Foreskin fibroblast (primary cell): ENCODE measurements at places on chromosomes 2 and 18.
A peak's percentile ranks its signal among the peaks of the same experiment; 100 is the strongest.

DNA sequence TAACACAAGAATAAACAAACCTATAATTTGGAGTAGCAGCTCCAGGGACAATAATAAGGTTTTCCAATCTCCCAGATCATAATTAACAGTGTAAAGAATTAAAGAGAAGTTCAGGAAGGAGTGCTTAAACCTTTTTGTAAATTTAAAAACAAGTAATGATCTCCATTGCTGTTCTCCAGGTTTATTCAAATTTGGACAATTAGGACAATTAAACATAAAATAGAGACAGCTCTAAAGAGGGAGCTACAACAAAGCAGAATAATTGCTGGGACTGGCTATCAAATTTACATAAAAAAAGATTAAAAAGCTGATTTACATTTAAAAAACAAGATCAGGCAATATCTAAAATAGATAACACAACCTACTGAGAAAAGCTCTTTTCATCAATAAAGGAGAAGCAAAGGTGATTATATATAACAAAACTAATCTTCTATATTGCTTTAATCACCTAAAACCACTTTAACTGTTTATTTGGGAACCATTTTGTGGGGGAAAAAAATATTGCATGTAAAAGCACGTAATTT, 80.1 kb upstream of the CREB1 start:
- DNase-seq = no peak

GRCh38 chr2:150601280-150602038, 114.0 kb upstream of the RND3 start:
- DNase-seq = no peak

DNA sequence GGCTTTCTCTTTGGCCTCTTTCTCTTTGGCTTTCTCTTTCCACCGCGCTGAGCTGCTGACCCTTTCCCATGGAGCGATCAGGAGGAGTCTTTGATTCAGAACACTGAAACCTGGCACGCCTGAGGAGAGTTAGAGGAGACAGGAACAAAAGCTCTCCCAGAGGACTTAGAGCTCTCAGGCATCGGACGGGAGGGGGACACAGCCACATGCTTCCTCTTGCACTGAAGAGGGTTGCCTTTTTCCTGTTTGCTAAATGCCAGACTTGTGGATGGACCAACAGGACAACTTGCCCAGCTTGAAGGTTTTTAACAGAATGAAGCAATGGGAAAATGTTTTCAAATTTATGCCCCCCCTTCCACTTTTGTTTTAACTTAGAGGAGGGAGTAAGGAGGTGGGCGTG, 3.6 kb upstream of the PTPN18 start:
- no peak for DNase-seq

DNA sequence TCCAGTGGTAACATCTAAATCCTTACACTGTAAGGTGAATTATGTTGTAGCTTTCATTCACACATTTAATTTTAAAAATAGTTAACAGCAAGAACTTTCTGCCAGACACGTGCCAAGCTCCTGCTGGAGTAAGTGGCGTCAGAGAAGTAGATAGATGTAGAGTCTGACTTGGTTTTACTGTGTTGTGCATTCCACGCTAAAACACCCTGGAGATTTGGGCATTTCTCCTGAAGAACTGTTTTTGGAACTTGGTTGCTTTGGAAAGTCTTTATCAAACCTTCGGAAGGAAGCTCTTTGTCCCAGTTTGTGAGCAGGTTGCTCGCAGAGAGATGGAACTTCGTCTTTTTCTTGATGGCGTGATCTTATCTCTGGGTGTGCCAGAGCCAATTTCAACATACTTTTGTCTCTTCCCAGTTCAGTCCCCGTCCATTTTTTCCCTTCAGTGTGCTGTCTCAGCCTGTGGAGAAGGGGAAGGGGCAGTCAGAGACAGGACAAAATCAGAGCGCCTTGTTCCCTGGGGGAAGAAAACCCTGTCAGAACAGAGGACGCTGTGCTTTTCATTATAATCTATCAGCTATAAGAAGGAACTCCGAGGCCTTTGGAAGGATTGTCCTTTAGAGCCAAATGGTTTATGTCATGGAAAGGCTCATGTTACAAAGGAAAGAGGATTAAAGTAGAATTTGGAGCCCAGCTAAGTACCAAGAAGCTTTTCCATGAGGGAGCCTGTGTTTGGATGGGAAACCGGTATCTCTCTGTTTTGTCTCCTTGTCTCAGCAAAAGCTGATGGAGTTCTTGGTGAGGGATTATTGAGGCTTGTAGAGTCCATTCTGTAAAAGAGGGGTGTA, 18.9 kb downstream of the GRHL1 start:
- no peak for DNase-seq

DNA sequence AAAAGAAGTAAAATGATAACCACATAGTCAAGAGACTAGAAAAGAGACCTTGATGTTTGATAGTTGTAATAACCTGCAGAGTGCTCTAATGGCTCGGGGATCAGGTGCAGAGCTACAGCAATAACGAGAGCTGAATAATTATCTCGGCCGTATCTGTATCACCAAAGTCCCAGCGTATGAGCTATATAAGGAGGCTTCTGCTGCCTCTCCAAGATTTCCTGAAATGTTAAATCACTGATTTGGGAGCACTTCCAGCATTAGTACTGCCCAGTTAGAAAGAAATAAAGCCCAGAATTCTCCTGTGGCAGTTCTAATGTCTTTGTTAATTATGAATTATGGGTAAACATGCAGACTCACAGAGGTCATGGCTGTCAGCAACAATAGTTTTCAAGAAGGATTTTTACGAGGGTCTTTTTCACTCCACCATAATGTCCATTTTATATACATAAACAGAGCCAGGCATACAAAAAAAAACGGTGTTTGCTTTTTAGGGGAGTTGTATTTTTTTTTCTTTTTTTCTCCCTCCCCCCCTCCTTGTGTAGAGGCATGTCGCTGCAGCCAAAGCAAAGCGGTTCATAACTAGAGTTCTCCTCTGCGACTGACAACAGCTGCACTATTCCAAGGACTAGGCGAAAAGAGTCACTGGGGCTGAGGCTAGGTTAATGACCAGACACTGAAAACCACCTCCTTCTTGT, 168.3 kb upstream of the VRK2 start:
- no peak for DNase-seq

- DNase-seq = peak; percentile 99
These were observed 1.8 kb downstream of the GYPC start for GRCh38 chr2:126657636-126658318.

DNA sequence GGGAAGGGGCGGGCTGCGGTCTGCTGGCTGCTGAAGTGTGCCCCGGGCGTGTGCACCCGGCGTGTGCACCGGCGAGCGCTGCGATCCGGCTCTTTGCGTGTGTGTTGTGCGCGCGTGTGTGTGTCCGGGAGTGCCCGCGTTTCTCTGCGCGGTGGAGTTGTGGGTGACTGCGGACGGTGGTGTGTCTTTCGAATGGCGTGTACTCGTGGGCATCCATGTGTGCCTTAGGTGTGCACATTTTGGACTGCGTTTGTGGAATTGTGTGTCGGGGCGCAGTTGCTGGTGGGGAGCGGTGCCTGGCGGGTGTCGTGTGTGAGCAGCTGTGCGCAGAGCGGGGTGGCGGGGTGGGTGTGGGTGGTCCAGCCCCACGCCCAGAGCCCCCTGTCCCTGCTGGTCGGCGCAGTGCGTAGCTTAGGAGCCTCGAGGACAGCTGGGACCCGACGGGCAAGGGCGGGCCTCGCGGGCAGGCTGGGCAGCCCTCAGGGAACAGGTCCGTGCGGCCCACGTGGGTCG, 533 bp downstream of the HPCAL1 start:
- no peak for DNase-seq

GRCh38 chr2:221539246-221539645, 32.9 kb downstream of the EPHA4 start:
- no peak for DNase-seq

DNA sequence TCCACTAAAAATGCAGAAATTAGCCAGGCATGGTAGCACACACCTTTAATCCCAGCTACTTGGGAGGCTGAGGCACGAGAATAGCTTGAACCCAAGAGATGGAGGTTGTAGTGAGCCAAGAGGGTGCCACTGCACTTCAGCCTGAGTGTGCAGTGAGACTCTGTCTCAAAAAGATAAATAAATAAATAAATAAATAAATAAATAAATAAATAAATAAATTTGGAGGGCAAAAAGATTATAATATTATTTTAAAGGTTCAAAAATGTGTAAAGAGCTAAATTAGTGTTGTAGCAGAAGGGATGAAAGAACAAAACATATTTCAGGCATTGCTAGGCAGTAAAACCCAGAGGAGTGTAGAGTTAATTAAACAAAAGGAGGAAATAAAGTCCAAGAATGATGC, 1136.4 kb upstream of the CDH2 start:
- no peak for DNase-seq

DNA sequence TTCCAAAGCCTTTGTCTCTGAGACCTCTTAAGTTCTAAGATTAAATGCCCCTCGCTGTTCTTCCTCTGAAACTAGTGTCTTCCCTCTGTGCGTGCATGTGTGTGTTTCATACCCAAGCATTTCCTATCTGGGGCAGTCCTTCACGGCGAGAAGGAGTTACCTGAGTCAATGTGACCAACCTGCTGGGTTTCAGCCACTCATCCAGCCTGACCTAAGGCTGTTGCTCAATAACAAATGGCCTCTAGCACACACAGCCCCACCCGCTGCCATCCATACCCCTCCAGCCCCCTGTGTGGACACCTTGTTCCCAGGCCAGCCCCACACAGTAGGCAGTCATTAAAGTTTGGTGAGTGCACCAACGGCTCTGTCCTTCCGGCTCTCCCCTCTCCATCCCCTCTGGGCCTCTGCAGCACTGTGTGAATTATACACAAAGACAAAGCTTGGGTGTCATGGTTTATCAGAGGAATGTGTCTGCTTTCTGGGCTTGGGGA, 53.8 kb upstream of the FOSL2 start:
- no peak for DNase-seq

DNA sequence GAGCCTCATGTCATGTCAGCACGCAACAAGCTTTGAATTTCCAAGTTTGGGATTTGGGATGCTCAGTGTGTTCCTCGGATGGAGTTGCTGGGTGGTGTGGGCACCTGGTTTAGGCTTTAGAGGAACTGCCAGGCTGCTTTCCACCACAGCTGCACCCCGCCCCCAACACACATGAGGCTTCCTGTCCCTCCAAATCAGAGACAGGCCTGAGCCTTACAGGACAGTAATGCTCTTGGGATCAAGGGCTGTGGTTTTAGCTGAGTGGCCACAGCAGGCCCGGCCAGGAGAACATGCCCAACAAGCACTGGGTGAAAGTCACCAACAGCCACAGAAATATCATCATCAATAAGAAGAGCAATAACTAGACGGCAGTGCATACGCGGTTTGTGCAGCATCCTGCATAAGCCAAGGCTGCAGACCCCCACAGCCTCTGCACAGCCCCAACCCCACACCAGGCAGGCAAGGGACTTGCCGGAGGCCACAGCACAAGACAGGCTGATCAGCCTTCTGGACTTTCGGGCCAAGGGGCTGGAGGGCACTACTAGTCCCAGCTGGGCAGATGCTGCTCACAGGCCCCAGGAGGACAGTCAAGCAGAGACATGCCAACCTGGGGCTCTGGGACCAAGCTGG, 29.7 kb upstream of the GPC1 start:
- no peak for DNase-seq

GRCh38 chr18:37246779-37247340, 318.7 kb downstream of the CELF4 start:
- no peak for DNase-seq

DNA sequence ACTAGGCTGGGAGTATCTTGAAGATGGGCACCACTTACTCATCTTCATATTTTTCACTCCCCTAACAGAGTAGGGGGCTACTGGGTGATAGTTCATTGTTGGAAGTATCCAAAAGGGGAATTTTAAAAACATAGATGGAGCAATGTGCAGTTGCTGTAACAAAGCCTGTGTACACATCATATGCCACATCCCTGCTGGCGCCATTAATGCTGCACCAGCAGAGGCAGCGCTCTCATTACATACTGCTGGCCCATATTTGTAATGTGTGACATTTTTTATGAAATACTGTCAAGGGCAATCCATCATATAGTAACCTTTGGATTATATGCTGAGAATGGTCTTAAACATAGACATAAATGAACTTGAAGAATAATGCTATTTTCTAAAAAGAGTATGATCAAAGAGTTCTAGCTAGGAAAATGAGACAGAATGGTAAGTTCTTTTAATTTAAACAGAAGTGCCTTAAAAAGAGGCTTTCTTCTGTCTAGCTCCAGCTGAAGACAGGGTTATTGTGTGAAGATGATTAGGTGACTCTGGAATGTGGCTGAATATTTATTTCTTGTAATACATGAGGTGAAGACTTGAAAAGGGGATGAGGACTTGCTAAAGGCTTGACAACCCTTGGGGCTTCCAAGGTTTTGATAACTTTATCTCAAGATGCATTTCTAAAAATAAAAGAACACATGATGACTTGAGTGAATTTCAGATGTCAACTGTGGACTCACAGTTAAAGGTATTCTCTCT, 2.4 kb upstream of the TMEM178A start:
- DNase-seq = peak; percentile 35

DNA sequence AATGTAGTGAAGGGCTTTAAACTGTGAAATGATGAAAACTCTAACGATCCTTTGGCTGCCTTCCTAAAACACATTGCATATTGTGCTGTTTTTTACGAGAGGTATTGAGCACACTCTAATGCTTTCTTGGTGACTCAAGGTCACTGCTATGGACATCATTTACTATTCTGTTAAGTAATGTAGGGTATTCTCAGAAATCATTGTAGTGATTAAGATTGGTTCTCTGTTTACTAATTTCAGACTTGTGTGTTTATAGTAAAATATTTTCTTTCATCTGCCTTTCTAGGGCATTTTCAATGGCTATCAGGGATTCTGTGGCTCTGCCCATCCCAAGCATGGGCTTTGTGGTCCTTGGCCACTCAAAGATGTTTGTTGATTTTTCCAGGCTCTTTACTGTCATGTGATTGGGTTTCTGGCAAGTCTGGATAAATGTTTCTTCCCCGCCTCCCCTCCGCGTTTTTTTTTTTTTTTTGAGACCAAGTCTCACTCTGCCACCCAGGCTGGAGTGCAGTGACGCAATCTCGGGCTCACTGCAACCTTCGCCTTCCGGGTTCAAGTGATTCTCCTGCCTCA, 29.3 kb downstream of the UBE2F start:
- DNase-seq = peak; percentile 80

- DNase-seq = peak; percentile 16
These were observed 158.6 kb downstream of the PIK3C3 start for GRCh38 chr18:42113529-42114191.

- DNase-seq = peak; percentile 78
These were observed 162.5 kb upstream of the SETBP1 start for GRCh38 chr18:44518091-44518615.

GRCh38 chr18:24627644-24628315, 167.3 kb downstream of the HRH4 start:
- no peak for DNase-seq

GRCh38 chr2:128378231-128379020, 59.8 kb upstream of the HS6ST1 start:
- DNase-seq = no peak

GRCh38 chr18:75173738-75174137, 35.2 kb downstream of the PTGR3 start:
- DNase-seq = no peak

DNA sequence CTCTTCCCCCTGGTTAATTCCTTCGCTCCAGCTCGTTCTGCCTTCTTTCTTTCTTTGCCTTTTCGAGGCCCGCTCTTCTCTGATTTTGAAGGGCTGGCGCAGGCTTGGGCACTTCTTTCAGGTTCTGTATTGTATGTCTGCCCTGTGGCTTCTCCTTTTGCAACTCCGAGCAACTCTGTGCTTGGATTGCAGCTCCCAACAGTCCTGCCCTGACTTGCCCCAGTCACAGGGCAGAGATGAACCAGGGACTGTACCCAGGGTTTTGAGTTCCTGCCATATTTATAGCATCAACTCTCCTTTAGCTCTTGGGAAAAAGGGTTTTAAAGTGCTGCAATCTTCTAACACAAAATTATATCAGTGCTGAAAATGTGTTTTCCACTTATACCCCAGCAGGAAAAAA, 31.1 kb upstream of the CD8A start:
- no peak for DNase-seq

- DNase-seq = peak; percentile 77
These were observed 19.7 kb downstream of the CLUL1 start for GRCh38 chr18:616380-616995.
